ENCODE measurements at places on chromosomes 1 and 21.

DNA sequence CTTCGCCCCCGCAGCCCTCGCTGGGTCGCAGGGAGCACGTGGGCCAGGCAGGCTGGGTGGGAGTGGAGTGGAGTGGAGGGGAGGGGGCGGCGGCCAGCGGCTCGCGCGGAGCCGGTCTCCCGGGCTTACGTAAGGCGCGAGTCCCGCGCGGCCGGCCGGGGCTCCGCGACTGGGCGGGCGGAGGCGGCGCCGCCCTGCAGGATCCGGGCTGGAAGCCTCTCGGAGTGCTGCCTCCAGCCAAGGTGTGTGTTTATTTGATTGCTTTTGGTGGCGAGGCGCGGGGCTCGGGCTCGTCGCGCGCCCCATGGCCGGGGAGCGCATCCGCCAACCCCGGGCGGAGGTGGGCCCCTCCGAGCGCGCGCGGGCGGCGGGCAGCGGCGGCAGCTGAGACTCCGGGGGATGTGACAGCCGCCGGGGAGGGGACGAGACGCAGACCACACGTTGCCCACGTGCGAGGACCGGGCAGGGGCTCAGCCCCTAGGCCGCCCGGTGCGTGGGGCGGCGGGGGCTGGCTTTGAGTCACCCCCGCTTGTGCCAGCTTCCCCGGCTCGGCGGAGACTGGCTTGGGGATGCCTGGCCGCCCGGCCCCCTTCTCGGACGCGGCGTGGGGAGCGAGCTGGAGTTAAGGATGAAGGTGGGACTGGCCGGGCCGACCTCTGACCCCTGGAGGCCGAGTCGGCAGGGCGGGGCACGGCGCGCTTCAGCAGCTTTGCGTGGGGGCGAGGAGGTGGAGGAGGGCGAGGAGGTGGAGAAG lies 402 bp upstream of the AK4 start:
- DNase-seq, result peak; percentile 64

DNA sequence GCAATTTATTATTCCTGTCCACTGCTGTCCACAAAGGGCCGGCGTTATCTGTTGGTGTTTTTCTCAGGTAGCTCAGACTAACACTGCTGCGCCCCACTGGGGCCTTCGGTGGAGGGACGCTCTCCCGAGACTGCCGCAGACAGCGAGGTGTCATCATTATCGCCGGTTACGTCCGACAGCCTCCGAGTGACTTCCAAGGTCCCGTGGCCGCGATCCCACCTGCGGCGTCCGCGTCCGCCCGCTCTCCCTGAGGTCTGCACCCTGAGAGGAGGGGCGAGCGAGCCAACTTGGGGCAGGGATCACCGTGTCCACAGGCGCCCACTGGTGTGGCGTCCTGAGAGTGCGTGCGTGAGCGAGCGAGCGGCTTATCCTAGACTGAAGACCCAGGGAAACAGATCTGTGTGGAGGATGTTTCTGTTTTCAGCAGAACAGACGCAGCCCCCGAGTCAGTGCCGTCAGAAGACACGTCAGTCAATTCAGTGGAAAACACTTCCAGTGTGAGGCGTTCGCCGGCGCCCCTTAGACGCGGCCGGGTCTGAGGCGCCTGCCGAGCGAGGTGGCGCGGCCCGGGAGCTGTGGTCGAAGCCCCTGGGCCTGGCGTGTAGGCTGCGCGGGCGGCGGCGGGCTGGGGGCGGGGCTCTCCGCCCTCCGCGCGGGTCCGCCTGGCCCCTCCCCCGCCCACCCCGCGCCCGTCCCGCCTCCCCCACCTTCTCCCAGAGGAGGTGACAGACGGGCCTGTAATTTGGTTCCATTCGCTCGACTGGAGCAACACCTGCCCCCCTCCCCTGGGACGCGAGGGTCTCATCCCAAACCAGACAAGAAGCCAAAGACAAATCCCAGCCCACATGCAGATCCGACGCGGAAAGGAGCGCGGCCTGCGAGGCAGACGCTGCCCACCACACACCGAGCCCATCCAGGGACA lies 12.6 kb downstream of the NHLH2 start:
- DNase-seq, result no peak

- DNase-seq, result no peak
These were observed at the start of gene GJA4 for GRCh38 chr1:34792868-34793727. Gene GJA4 (plus strand): TSS chr1:34792999. CDS start chr1:34794214, 1,215 bp downstream.

GRCh38 chr1:176208034-176208433 lies 948 bp upstream of the COP1 start:
- DNase-seq, result no peak

- peak; percentile 84 for DNase-seq
These were observed 4.7 kb upstream of the ECE1 start for GRCh38 chr1:21295002-21295401.

- no peak for DNase-seq
These were observed 47.7 kb downstream of the CDC42BPA start for GRCh38 chr1:227270554-227270953.

DNA sequence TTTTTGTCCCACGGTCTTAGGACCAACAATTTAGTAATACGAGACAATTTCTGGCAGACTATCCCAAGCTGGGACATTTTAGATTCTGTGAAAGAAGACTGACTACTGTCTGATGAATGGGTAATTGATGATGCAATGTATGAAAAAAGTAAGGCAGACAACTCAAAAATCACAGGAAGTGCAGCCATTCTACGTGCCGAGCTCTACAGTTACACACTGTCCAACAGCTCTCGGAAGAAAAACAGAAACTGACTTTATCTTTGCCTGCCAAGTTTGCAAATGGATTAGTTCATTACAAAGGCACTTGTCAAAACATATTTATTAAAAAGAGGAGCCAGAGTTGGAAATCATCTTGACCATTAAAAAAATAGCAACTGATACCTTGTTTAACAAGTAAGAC lies 31.3 kb downstream of the ZBTB8B start:
- DNase-seq, result no peak

GRCh38 chr1:44417351-44418021 lies 12.4 kb downstream of the RNF220 start:
- DNase-seq, result no peak

DNA sequence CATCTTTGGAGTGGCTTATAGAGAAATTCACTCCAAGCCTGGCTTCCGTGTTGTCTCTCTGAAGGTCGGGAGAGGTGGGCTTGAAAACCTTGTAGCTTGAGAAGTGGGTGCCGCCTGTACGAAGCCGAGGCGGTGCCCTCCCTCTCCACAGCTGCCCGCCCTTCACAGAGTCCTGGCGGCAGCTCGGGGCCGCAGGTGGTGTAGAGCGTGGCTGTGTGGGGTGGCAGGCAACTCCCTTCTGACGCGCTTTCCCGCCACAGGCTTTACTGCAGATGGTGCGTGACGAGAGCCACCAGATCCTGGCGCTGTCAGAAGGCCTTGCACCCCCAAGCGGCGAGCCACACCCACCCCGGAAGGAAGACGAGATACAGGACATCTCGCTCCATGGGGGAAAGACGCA lies 33.1 kb upstream of the DIP2A start:
- peak; percentile 72 for DNase-seq

DNA sequence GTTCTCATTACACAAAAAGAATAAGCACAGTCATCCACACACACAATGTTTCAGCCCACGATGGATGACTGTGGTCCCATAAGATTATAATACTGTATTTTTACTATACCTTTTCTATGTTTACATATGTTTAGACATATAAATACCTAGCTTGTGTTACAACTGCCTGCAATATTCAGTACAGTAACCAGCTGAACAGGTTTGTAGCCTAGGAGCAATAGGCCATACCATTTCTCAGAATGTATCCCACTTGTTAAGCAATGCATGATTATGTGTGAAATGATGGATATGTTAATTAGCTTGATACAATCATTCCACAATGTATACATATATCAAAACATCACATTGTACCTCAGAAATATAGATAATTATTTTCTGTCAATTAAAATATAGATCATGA lies 33.2 kb upstream of the SAMD13 start:
- no peak for DNase-seq

- no peak for DNase-seq
These were observed 17.4 kb upstream of the ZMYM6 start for GRCh38 chr1:35049116-35049515.

- DNase-seq, result no peak
These were observed 709.3 kb downstream of the KCNT2 start for GRCh38 chr1:195898924-195899323.

GRCh38 chr1:193249187-193249586 lies 62.8 kb upstream of the B3GALT2 start:
- DNase-seq, result no peak

DNA sequence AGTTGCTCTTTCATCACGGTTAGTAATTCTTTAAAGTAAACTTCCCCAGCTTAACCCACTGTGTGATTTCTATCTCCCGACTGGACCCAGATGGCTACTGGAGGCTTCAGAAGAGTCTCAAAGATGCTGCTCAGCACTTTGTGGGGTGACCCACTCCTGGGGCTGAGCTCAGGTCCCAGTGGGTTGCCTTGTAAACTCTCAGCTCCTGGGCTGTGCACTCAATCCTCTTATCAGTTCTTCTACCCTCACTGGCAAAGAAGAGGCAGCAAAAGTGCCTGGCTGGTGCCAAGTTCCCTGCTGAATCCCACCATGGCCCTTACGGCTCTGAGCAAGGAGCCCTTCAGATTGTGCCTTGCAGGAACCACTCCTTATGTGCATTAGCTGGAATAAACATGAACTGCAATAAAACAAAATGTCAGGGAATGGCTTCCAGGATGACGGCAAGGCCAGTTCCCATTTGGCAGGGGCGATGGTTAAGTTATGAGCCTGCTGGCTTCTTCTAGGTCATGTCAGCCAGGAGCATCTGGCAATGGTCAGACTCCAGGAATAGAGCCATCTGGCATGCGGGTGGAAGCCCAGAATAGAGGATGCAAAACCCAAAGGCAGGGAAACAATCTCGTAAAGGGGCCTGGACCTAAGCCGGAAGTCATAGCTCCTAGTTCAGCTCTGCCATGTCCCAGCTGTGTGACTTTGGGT lies 6.8 kb downstream of the MYOC start:
- no peak for DNase-seq

GRCh38 chr1:101162300-101162699 lies 74.5 kb upstream of the S1PR1 start:
- no peak for DNase-seq

GRCh38 chr1:121522061-121522759 lies 337.4 kb downstream of the SRGAP2C start:
- DNase-seq, result no peak

DNA sequence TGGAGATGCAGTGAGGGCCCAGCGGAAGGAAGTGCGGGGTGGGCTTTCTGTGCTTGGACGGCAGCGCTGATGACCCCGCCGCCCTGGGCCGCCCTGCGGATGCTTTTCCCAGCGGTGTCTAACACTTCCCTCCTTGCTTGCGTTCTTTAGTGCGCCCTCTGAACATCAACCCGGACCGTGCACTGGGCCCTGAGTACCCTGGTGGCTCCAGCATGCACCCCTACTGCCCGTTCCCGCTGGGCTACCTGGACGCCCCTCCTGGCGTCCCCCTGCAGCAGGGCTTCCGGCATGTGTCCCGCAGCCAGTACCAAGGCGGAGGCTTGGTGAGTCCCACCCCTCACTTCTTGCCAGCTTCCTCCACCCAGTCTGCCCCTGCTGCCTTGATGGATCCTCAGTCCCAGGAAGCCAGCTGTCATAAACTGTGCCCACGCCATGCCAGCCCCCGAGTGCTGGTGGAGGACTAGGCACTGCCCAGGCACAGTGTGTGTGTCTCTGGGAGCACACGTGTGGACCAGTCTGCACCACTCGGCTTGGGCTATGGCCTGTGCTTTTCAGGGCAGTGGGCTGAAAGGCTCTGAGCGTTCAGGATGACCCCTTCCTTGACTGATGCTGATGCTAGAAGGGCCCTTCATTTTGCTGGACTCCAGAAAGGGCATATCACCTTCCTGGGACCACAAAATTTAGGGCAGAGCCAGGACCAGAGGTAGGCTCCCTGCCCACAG lies 2.3 kb downstream of the DMRTB1 start:
- no peak for DNase-seq

- no peak for DNase-seq
These were observed 136.1 kb downstream of the ADGRL2 start for GRCh38 chr1:81936853-81937252.

- no peak for DNase-seq
These were observed 98.3 kb upstream of the ARHGEF16 start for GRCh38 chr1:3355894-3356826.

DNA sequence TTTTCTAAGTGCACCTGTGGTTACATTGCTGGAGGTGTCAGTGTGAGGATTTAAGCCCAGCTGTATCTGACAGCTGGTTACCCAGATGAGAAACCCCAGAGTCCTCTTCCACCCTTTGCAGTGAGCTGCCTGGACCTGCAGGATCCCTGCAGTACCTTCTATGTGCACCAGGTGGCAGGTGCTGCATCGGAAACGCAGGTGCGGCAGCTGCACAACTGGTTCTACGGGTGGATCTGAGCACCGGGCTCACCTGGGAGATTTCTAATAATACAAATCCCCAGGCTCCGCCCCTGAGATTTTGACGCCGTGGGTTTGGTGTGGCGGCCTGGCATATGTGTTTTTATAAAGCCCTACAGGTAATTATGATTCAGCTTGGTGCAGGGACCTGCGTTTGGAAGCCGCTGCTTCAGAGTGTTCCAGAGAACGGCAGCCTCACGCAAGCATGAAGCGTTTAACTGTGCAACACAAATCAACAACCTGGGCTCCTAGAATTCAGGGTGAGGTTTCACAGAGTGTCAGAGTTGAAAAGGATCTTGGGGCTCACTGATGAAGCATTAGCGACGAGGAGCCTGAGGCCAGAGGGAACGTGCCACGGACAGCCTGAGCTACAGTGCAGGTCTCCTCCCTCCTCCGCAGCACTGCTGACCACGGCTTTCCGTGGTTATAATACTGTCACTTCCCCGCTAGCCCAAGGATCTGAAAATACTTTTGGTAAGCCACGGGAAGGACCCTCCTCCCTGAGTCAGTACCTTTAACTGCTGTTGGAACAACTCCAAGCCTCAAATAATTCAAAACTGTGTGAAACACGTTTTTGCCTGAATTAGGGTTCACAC lies 96.7 kb upstream of the TRABD2B start:
- peak; percentile 87 for DNase-seq

GRCh38 chr1:52567943-52568342 lies 15.1 kb upstream of the TUT4 start:
- DNase-seq, result no peak

Measured in activated effector memory CD4-positive, alpha-beta T cell treated with anti-CD3 and anti-CD28 coated beads, Interleukin-2, amount 50 U/mL, for 16 hours (primary cell).